Nucleus accumbens (tissue), 56 donors: ENCODE measurements at places on chromosomes 7 and 10.

DNA sequence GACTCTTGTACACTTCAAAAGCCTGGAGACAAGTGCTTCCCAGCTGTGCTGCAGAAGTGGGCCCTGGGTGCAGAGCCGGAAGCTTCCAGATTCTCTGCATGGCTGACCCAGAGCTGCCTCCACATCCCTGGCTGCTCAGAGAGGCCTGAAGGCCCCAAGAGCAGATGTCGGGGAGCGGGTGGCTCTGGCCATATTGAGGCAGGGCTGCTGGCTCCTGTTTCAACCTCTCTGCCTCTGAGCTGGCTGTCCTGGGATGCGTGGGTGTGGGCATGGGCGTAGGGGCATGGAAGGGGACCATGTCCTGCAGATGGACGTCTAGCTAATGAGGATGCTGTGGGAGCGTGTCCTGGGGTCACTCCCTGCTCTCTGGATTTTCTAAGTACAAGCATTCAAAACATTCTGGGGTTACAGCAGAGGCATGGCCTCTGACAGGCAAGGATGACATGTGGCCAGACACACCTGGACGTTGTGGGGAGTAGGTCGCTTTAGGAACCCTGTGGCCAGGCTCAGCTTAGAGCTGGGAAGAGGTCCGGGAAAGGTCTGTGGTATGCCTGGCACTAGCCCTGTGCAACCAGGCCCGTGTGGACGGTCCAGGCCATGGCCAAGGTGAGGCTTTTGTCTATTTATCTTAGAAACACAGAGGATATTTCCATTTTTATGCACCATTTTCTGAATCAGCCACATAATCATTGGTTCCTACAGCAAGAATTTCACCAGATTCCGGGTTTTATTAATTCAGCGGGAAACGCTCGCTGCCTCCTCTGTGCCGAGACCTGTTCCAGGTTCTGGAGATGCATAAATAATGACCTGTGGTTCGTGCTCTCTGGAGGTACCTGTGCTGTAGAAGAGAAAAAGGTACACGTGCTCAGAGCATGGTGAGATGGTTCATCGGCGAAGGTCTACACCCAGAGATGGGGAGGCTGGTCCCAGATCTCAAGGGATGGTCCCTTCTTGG lies 361.1 kb downstream of the GLRX3 start:
- no peak for DNase-seq

- no peak for DNase-seq
Observed at GRCh38 chr7:64877714-64878610, 25.1 kb upstream of the ZNF273 start.

- no peak for DNase-seq
Observed at GRCh38 chr7:18873734-18874336, 243.6 kb downstream of the TWIST1 start.

DNA sequence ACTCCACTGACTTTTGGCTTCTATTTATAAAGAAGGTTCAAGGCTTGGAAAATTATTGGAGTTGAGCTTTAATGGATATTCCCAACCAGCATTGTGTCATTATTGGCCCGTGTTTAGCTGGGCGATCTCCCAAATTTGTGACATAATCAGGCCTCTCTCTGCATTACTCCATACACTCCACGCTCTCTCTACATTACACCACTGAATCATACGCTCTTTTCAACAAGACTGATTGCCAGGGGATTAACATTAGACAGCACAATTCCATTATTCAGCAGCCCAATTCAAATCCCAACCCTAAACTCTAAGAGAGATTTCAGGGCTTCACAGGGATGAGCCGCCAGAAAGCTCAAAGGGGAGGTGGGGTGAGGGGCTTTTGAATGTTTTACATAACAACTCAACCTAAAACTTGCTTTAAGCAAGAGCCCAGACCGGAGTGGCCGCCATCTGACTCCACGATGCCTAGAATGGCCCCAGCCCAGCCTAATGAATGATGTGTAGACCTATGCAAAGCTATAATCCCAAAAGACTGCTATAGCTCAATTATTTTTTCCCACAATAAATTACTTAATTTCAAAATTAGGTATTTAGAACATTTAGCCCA lies 61.8 kb downstream of the FGFR2 start:
- peak; percentile 54 for DNase-seq

GRCh38 chr10:63766745-63767137 lies 245.5 kb downstream of the REEP3 start:
- no peak for DNase-seq
